A172 (cell line): ENCODE measurements at places on chromosomes 1 and 21. TPM values are rescaled to one million over a fixed set of nuclear protein-coding genes. Genes with fewer than 3 reads are reported as not detected.
A peak's percentile ranks its signal among the peaks of the same experiment; 100 is the strongest.

DNA sequence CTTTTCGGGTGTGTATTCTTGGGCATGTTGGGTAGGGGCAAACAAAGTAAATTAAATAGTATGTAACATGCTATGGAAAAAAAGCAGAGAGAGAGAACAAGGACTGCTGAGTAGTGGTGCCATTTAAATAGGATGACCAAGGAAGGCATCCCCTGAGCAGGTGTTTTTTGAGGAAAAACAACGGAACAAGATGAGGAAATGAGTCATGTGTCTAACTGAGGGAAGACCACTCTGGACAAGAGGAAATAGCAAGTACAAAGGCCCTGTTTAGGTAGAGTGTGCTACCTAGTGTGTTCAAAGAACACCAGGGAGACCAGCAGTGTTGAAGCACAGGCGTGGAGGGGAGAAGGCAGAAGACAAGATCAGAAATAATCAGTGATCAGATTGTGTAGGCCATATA lies 20.1 kb upstream of the GUCA2A start:
- no peak for DNase-seq

DNA sequence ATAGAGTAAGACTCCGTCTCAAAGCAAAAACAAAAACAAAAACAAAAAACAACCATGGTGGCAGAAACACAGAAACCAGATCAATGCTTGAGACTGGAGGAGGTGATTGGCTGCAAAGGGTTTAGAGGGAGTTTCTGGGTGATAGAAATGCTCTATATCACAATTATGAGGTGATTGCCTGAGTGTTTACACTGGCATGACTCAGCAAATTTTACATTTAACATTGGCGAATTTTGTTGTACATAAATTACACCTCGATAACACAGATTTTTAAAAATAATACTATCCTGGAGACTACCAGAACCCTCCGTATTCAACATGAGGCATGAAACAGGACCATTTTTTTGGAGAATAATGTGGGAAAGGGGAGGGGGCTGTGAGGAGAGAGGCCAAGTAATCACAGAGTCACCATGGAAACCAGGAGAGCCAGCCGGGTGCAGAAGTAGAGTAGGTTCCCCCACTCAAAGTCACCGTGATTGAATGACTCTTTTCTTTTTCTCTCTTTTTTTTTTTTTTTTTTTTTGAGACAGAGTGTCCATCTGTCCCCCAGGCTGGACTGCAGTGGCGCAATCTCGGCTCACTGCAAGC lies 24.3 kb downstream of the HEYL start:
- DNase-seq, result no peak

DNA sequence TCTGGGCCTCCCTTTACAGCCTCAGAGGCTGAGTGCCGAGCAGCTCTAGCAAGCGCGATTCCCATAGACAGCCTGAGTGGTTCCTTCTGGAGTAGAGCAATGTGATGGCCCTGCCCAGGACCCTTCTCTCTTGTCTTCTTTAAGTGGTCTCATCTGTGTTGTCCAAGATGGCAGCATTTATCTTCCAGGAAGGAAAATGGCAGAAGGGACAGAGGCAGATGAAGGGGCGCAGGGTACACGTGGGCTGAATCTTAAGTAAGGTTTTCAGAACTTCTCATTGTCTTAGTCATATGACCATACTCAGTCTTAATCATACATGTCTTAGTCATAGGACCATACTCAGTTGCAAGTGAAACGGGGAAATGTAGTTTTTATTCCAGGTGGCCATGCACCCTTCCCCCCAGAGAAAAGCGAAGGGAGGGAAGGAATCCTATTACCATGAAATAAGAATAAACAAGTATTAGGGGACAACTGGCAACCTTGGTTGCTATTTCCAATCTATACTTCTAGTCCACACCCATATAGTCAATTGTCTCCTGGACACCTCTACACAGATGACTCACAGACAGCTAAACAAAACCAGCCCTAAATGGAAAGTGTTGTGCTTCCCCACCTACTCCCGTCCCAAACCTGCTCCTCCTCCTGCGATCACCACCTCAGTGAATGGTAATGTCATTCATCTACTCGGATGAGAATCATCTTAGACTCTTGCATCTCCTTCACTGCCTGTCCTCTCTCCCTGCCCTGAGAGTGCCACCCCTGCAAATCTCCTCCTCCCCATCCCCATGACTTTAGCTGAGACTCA lies 13.3 kb downstream of the OVAAL start:
- peak; percentile 29 for DNase-seq

- DNase-seq, result no peak
These were observed 9.6 kb downstream of the TRIM11 start for GRCh38 chr1:228396770-228397662.

- no peak for DNase-seq
These were observed 78.0 kb downstream of the HLCS start for GRCh38 chr21:36888466-36888865.

DNA sequence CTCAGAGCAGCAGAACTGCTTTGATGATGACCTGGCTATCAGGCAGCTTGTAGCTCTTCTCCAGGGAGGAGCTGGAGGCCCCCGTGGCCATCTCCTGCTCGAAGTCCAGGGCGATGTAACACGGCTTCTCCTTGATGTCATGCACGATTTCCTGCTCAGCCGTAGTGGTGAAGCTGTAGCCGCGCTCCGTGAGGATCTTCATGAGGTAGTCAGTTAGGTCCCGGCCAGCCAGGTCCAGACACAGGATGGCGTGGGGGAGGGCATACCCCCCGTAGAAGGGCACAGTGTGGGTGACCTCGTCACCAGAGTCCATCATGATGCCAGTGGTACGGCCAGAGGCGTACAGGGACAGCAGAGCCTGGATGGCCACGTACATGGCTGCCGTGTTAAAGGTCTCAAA lies 18.3 kb upstream of the TP53BP2 start:
- DNase-seq, result no peak

DNA sequence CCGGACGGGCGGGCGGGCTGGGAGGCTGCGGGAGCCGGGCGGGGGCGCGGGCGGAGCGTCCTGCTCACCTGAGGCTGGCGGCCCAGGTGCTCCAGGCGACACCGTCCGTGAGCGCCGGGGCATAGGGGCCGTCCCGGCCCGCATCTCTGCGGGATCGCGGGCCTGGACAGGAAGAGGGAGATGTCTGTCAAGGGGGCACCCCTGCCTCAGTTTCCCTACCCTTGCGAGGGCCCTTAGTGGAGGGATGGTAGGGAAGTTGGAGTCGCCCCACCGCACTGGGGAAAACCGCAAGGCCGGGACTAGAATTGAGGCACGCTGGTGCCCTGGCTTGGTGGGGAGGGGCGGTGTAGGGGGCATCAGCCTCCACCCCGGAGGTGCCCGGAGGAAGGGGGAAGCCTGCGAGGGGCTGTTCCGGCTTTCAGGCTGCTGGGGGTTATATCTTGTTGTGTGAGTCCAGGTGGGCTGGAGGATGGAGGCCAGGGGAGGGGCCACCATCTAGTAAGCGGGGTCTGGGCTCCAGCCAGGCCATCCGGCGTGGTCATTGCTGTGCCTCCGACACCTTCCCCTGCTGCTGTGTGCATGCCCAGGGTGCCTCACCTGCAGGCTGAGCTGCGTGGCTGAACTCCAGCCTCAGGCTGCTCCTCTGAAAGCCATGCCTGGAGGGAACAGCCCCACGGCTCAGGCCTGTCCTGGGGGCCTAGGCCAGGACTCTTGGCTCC lies 580 bp downstream of the VWA1 start:
- DNase-seq, result no peak

- peak; percentile 61 for DNase-seq
These were observed 49.9 kb downstream of the TOMM20 start for GRCh38 chr1:235078480-235079381.

GRCh38 chr21:45439161-45439872 lies 34.4 kb downstream of the COL18A1 start:
- DNase-seq, result peak; percentile 70

DNA sequence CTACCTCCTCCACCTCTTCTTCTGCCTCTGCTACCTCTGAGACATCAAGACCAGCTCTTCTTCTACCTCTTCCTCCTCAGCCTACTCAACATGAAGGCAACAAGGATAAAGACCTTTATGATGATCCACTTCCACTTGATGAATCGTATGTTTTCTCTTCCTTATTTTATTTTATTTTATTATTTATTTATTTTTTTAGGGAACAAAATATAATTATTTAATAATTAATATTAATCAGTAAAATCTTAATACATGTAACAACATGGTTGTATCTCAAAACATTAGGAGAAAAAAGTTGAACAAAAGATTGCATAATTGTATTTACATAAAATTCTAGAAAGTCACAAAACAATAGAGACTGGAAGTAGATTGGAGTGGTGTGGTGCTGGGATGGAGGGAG lies 13.1 kb upstream of the HRNR start:
- no peak for DNase-seq

GRCh38 chr1:109256971-109257681 lies 7.8 kb downstream of the CELSR2 start:
- DNase-seq, result no peak

DNA sequence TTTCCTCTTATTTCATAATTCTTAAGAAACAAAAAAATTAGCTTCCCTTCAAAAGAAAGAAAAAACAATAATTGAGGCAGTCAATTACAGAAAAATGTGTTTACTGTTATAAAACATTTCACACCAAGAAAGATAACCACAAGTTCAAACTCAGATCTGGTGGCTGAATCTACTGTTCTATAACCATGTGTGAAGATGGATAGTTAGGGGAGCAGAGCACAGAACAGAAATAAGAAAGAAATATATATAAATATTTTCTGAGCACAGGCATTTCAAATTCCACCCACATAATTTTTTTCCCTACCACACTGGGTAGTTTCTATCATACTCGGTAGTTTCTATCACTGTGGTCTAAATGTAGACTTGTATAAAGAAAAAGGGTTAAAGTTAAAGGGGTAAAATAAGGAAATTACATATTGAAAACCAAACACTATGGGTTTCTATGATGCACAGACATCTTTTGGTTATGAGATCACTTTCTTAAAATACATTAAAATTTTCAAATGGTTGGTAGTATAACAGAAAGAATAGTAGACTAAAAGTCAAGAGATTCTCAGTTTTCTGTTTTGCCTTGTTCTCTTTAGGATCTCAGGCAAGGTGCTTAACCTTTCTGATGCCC lies 10.8 kb downstream of the LYST start:
- no peak for DNase-seq

DNA sequence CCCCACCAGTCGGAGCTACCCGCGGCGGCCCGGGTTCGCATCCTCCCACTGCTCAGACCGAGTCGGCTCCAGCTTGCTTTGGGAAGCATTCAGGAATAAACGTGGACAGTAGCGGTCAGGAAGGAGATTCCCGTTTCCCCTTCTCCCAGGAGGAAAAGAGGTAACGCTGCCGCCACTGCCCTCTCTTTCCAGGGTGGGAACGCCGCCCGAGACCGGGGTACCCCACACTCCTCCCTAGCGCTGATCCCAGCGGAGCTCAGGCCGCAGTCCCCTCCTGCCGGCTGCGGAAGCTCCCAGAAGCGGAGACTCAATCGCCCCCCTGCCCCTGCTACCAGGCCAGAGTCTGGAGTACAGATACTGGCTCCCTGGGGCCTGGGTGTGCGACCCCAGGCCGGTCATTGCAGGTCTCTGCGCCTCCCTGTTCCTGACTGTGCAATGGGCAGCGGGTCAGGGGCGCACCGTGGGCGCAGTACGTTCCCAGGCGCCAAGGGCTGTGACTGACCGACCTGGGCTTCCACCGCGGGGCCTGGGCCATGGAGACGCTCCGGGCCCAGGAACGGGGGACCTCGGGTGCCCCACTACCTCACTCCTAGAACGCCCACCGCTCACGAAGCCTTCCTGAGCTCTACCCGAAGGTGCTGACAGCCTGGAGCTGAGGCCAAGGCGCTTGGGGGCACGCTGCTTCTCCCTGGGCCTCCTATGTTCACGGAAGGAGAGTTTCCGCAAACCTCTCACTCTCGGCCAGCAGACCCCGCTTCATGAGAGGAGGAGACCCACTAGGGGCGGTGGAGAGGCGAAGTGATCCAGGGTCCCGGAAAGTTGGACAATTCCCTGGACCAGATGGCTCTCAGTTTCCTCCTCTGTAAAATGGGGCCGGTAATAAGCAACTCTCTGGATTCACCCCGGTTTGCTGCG lies 7.8 kb downstream of the DMRTA2 start:
- DNase-seq, result no peak

GRCh38 chr1:100445565-100445964 lies 92.4 kb upstream of the GPR88 start:
- DNase-seq, result no peak

GRCh38 chr1:68281946-68282615 lies 49.8 kb upstream of the WLS start:
- DNase-seq, result no peak

- DNase-seq, result no peak
These were observed 36.7 kb downstream of the ATP1A1 start for GRCh38 chr1:116409751-116410191.

- DNase-seq, result peak; percentile 88
These were observed 32.3 kb downstream of the CD160 start for GRCh38 chr1:145751491-145752037.

- peak; percentile 53 for DNase-seq
These were observed 34.9 kb upstream of the PPP1R15B start for GRCh38 chr1:204446413-204447111.

GRCh38 chr21:25857308-25858074 lies 122.7 kb downstream of the GABPA start:
- DNase-seq, result no peak

GRCh38 chr1:89802841-89803240 lies 18.0 kb upstream of the LRRC8D start:
- DNase-seq, result no peak

GRCh38 chr1:91608876-91609275 lies 108.2 kb downstream of the CDC7 start:
- peak; percentile 46 for DNase-seq

DNA sequence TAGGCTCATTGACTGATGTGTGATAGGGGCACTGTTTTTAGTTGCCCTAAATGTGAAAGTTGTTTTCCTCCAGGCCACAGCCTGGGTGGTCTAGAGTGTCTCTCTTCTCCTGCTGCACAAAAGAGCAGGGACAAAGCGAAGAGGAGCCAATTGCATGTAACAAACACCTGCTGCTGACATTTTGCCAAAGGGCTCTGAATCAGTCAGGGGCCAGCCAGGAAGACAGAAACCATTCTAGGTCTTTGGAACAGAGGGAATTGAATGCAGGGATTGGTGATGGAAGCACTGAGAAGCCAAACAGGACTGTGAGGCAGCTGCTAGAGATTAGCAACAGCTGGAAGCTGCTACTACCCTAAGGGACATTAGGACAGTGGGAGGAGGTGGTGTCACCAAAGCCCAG lies 185.3 kb upstream of the POU3F1 start:
- no peak for DNase-seq

DNA sequence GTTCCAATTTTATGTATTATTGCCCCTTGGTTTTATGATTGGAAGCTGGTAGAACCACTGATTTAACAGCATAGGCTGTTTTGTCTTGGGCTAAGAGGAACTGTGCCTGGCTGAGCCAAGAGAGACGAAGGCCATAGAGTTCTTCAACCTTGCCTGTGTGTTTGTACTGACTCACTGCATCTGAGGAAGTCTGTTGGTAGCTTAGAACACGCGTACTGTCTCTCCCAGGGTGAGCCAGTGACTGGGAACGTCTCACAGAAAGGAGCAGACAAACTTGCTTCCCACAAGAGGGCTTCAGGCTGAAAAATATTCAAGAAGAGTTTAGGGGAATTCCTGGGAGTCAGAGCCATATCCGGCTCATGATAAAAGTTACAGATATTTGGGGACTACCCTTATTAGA lies 14.9 kb downstream of the TMEM51 start:
- peak; percentile 78 for DNase-seq

The PPM1J gene
- 0.36 and 0.53 TPM in 2 replicates for total RNA-seq

The AMPD1 gene
- 0.60 TPM in 1 of 2 replicates, not detected in the other for total RNA-seq

The PIGM gene
- 11.4 and 12.8 TPM in 2 replicates for total RNA-seq

The RPE65 gene
- total RNA-seq, result not detected in 2 replicates
